ENCODE measurements at places on chromosomes 3 and 15.
A peak's percentile ranks its signal among the peaks of the same experiment; 100 is the strongest.

DNA sequence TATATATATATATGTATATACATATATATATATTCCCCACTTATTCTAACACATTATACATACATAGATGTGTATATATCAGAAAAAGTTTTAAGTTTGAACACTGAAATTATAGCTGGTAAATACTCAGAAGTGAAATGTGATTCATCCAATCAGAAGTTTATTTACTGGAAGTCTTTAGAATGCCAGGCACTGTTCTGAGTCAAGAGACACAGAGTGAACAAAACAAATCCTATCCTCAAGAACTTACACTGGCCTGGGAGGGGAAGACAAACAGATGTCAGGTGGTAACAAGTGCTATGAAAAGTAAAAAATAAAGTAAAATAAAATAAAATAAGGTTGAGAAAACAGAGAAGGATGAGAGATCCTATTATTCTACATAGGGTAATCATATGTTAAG lies 13.4 kb downstream of the DHX36 start:
- DNase-seq, result peak; percentile 16

DNA sequence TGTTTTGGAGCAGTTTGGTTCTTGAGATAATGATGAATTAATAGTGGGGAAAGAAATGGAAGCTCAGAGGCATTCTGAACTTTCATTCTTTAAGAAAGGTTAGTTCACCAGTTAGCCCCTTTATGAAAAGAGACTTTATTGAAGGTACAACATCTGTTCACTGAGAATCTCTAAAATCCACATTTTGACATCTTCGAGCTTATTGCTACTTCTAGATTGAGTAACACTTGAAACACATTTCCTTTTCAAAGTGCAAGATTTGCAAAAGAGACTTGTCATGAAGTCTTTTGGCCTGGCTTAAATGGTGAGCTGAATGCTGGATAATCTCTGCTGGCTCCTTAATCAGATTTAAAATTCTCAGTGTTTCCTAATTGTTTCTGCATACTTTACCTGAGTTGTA lies 42.3 kb downstream of the RAB8B start:
- DNase-seq, result no peak

GRCh38 chr3:42591811-42592210 lies 1.2 kb downstream of the SS18L2 start:
- no peak for DNase-seq

DNA sequence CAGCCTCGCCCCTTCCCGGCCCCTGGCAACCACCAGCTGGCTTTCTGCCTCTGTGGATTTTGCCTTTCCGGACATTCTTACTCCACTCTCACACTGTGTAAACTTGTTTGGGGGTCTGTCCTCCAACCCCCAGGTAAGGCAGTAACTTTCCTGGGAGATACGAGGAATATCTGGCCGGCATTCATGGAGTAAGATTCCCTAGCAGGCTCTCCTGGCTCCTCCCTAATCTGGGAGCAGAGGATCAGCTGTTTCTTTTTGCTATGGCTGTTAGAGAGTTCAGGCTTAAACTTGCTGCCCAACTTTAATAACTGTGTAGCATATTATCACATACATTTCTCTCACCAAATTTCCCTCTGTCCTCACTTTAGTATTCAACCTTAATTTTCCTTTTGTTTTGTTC lies 64.3 kb downstream of the IGF2BP2 start:
- DNase-seq, result peak; percentile 42

DNA sequence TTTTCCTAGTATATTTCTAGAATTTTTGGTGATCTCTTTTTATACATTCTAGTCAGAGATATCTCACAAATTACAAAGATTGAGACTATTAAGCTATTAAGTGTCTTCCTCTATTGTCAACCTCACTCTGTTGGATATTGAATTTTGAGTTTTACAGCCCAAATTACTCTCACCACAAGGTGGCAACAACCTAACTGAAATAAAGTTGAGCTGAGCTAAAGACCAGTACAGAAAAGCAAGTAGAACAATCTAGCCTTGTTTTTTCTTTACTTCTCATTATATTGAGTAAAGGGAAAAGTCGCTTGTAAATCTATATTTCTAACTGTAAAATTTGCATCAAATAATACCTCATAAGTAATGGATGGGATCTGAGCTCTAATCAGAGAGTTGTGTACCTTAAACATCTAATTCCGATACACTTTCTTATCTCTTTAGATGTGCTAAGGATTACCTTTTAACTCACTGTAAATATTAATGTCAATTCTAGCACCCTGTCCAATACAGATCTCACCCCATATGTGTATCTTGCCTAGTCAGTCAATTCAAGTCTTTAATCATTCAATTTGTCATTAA lies 13.6 kb upstream of the COMMD2 start:
- peak; percentile 58 for DNase-seq

DNA sequence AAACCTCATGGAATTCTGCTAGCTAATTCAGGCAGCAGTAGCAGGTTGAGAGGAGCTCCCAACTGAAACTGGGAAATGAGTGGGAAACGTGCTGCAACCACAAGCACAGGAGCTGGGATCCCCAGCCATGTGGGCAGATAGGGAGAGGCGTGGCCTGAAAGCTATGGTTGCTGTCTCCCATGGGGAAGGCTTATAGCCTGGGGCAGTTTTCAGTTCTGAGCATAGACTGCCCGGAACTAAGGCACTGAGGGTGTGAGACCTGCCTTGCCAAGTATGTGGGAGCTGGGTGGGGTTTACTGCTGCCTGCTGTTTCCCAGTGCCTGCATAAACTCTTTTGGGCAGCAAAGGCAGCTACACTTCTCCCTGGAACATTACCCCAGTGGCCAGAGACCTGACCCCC lies 229.5 kb downstream of the TUSC7 start:
- peak; percentile 27 for DNase-seq

- peak; percentile 63 for DNase-seq
Observed at GRCh38 chr3:177694316-177694715, 497.0 kb upstream of the TBL1XR1 start.

- no peak for DNase-seq
Observed at GRCh38 chr3:24382647-24383046, 112.0 kb downstream of the THRB start.

DNA sequence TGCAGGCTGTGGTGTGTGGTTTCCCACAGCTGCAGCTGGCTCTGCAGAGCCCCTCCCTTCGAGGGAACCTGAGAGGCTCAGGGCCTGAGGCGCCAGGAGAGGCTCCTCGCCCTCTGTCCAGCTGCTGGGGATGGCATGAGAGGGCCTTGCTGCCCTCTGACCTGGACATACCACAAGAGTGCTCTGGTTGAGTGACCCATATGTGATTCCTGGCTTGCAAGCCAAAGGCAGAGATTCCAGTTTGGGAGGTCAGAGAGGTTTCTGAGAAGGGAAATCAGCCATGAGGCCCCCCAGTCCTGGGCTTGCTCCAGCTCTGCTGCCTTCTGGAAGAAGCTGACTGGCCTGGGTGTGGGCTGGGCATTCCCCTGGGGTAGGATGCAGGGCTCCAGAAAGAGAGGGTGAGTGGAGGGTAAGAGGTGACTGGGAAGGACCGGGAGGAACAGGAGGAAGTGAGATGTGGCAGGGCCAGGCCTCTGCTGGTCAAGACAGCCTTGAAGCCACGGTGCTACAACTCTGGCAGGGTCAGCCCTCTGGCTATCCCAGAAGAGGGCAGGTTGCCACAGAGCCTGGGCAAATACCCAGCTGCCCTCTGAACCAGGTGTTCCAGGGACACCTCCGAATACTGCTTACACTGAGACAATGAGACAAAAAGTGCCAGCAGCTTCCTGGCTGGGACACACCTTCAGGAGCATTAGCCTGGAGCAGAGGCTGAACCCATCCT lies 16.0 kb upstream of the SRP14 start:
- peak; percentile 50 for DNase-seq

DNA sequence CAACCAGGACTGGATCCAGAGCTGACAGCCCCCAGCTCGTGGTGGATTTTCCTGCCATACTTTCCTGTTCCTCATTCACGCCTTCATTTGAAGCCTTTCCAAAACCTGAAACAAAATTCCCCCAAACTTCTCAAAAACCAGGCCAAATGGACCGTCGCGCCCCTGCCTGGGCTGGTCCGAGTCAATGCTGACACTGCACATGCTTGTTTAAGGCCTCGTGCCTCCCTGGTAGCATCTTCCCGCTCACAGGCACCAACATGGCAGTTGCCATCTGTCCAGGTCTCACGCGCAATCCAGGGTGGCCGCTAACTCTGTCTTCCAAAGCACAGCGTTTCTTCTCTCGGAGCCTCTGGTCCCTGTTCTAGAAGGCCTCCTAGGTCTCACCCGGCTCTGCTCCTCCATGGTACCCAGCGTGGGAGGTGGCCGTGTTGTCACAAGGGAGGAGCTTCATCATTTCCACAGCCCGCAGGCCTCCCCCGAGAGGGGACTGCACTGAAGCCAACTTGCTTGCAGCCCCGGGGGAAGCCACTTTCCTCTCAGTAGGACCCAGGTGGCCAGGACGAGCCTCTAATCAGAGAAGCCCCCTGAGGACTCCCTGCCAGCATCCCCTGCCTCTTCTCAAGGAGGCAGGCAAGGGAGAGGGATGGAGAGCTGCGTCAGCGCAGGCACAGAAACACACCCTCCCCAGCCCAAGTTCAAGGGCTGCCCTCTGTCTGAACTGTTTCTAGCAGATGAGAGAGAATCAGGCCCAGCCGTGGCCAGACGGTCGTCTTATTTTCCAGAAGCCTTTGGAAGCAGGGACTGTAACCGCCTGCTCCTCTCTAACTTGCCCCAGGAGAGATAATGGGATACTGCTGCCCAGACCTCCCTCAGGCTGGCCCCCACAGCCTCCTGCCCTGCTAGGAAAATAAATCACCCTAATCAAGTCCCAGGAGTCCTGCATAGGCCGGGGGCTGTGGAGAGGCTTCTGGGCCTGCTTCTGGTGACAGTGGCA lies 152.8 kb upstream of the TLE3 start:
- no peak for DNase-seq

- DNase-seq, result no peak
Observed at GRCh38 chr3:173304182-173304800, 93.3 kb upstream of the NLGN1 start.

GRCh38 chr3:31567036-31567435 lies 34.3 kb downstream of the STT3B start:
- DNase-seq, result peak; percentile 7

DNA sequence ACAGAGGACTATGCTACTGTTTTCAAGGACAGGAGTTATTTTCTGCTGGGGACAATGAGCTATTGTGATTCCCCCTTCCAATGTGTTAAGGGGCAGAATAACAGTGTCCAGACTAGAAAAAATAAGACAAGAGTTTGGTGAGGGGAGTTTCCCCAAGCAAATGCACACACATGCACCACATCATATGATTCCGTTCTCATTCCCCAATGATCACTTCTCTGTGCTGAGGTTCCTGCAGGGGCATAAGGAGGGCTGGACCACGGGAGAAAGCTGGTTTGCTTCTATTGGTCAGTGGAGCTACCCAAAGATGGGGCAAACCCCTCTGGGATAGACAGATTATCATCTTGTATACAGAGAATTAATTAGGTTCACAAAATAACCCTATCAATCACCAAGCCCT lies 80.6 kb downstream of the RBPMS2 start:
- no peak for DNase-seq

DNA sequence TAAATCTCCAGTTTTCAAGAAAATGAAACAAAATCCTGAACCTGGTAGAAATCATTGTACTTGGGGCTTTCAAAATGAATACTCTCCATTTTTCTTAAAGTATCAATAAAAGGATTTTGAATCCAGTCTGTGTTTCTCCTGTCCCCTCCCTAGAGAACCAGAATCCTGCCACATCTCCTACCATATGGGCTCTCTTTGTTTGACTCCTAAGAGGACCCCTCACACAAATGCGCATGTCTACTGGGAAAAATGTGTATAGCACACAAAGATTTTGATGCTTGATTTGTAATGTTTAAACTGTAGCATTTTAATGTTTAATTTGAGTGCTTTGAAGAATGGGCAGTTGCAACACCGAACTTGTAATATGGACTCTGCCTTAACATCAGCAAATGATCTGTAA lies 25.9 kb downstream of the LRRC3B start:
- no peak for DNase-seq

GRCh38 chr3:189630767-189631372 lies 319 bp upstream of the TP63 start:
- DNase-seq, result no peak

- DNase-seq, result peak; percentile 24
Observed at GRCh38 chr15:63997715-63998442, 48.4 kb downstream of the DAPK2 start.

DNA sequence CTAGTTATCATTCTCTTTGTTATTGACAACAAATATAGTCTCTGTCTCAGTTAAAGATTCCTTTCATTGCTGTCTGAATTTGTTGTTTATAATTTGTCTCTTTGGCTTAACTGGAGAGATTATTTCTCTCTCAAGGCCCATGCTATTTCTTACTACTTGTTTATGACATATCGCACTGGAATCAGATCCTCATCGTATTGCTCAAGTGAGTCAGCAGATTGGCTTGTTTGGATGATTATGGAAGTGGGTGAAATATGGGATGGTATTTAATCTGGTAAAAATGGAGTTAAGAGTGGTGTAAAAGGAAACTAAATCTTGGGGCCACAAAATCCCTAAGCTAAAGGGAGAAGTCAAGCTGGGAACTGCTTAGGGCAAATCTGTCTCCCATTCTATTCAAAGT lies 613.1 kb downstream of the SI start:
- DNase-seq, result peak; percentile 42

DNA sequence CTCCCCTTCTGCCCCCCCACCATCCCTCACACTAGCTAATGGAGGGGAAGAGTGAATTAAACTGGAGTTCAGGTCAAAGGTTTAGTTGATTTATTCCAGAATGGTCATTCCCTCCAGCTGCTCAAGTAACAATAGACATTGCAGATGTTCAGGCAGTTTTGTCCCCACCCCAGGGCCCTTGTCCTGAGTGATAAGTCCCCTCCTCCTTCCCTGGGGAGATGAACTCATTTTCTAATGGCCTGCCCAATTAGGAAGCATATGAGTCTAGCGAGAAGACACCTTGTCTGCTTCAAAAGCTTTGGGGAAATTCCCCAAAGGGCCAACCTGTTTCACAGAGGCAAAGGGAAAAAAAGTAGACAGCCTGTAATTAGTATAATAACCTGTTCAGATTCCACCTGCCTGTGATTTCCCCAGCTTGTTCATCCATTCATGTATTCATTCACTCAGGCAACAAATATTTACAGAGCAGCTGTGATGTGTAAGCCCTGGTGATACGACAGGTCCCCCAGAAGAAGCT lies 165.3 kb downstream of the SHQ1 start:
- no peak for DNase-seq

DNA sequence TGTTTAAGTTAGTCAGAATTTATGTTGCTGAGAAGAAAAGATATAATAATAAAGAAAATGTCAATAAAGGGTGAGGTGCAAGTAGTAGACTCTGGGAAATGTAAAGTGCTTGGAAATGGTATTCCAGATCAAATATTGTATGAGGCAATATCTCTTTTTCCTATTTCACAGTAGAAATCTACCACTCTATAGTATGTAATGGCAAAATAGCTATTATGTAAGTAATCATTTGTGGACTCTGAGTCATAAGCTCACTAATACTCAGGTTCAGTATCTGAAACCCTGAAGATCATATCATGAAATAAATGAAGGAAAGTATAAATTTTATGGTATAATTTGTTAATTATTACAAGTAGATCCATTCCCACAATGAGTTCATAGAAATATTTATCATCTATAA lies 322.1 kb downstream of the PYDC2 start:
- no peak for DNase-seq

- DNase-seq, result no peak
Observed at GRCh38 chr3:103184772-103185171, 750.0 kb downstream of the ZPLD1 start.

GRCh38 chr15:61364871-61365270 lies 135.8 kb upstream of the RORA start:
- DNase-seq, result no peak

GRCh38 chr3:195306369-195306768 lies 35.4 kb upstream of the XXYLT1 start:
- no peak for DNase-seq

All from EH (cell line).